ENCODE measurements at places on chromosomes 1 and 21.

- no peak for DNase-seq
Observed at GRCh38 chr1:21050031-21050430, 126.7 kb downstream of the EIF4G3 start.

GRCh38 chr1:176198413-176198812 lies 8.7 kb downstream of the COP1 start:
- DNase-seq = no peak

DNA sequence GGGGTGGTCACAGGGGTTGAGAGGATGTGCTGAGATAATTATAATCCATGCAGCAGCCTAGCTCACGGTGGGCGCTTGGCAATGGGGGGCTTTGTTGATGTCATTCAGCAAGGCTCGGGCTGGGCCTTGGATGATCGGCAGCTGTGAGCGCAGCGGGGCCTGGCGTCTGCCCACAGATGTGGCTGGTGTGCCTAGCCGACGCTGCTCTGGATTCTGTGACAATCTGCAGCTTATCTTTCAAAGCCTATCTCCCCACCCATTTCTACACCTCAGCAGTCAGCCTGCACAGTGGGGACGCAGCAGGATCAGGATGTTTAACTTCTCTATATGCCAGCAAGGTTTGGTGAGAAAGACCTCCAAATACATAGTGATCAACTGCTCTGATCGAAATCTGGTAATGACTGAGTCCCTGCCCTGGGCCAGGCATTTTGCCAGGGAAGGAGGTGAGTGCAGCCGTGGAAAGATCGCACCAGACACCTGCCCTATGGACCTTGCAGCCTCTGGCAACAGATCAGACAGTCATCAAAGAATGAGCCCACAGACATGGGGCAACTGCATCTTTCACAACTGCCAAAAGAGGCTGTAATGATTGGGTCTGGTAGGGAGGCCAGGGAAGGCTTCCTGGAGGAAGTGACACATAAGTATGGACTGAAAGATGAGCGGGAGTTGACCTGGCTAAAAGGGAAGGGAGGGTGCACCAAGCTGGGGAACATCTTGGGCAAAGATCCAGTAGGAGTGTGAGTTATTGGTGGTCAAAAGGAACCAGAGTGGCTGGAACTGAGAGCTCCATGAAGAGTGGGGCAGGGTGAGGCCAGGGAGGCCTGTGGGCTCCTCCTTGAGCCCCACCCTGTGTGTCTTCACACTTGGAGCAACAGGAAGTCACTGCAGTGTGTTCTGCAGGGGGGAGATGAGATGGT lies 35.3 kb downstream of the EPHB2 start:
- no peak for DNase-seq

DNA sequence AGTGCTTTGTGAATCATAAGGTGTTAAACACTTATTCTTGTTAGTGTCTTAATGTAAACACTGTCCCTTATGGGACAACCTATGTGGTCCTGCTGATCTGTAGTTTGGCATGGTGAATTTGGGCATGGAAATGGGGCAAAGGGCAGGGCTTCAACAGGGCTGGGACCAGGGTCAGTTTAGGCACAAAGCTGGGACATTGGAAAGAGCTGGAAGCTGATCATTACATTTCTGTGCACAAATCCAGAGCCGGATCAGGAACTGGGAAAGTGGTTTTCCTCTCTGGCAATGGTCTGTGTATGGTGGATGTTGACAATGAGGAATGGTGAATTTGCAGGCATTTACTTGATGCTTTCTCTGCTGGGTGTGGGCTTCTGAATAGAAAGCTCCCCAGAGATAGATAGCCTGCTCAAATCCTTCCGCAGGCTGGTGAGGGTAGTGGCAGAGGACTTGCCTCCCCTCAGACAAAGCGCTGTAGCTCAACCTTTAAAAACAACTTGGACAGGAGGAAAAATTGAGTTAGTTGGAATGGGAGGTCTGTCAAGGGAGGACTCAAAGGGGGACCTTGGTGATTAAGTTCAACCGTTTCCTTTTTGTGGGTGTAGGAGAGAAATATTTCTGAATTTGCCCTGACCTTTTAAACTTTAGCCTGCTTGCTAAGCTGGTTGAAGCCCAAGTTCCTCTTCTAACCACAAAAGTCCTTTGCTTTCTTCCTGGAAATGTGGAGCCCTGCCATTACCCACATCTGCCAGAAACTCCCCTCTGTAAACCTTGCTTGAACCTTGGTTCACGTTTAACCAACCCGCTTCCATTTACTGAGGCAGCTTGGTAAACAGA lies 35.3 kb downstream of the HLX start:
- DNase-seq = no peak
